ENCODE measurements at places on chromosomes 4 and X.
A peak's percentile ranks its signal among the peaks of the same experiment; 100 is the strongest.

- H3K36me3 ChIP-seq: no peaks in the 10 kb centered on the region
- no peak overlapping the region for H3K27ac ChIP-seq
- no peaks in the 10 kb centered on the region for H3K4me1 ChIP-seq
- ATAC-seq: no peak
These were observed 397.5 kb upstream of the PPP1R2C start for GRCh38 chrX:43175434-43175833.

- H3K27me3 ChIP-seq: no peaks in the 10 kb centered on the region
- H3K4me3 ChIP-seq: no peak overlapping the region
- no peak overlapping the region for H3K27ac ChIP-seq
- H3K4me1 ChIP-seq: peaks cover 15% of the 10 kb centered on the region
- no peak for ATAC-seq
These were observed 56.9 kb upstream of the STS start for GRCh38 chrX:7090641-7091040.

DNA sequence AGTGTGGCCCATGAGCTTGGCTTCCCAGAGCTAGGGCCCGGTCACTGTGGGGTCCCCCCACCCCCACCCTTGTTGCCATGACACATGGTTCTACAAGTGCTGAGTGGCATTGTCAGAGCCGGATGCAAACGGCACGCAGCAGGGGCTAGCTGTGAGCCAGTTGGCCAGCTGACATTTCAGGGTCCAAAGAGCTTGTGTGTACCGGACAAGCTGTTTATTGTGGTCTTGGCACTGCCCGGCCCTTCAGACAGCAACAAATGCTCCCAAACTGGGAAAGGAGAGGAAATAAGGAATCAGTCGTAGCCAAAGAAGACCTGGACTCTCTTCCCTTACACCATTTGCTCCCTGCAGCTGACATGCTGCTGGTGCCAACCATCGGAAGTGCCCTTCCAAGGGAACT is 36.8 kb downstream of the TSC22D3 start:
- H3K36me3 ChIP-seq: no peaks in the 10 kb centered on the region
- no peak overlapping the region for H3K27ac ChIP-seq
- no peaks in the 10 kb centered on the region for H3K27me3 ChIP-seq
- H3K4me1 ChIP-seq: peaks cover 4% of the 10 kb centered on the region

- H3K4me1 ChIP-seq: peaks cover 6% of the 10 kb centered on the region
- peak overlapping the region; percentile 25 for H3K27ac ChIP-seq
- H3K36me3 ChIP-seq: peaks cover 9% of the 10 kb centered on the region
- no peak for ATAC-seq
- H3K4me3 ChIP-seq: no peak overlapping the region
These were observed 60.5 kb downstream of the SEC24D start for GRCh38 chr4:118775405-118775804.

DNA sequence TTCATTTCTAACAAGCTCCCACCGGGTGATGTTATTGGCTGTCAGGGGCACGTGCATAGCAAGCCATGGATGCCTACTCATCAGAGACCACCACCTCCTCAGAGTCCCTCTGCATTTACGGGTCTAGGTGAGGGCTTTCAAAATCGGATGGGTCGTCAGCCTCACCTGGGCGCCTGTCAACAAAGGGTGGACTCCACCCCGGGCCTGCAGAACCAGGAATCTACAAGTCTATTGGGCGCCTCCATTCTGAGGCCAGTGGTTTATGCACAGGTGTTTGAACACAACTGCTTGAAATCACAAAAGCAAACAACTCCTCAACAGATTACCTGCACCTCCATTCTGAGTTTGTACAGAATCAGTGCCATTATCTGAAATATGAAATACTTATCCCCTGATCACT is 318.9 kb downstream of the PTTG2 start:
- H3K4me1 ChIP-seq: no peaks in the 10 kb centered on the region
- no peaks in the 10 kb centered on the region for H3K36me3 ChIP-seq
- no peak overlapping the region for H3K27ac ChIP-seq
- H3K4me3 ChIP-seq: no peak overlapping the region
- H3K27me3 ChIP-seq: no peaks in the 10 kb centered on the region
- no peak for ATAC-seq

DNA sequence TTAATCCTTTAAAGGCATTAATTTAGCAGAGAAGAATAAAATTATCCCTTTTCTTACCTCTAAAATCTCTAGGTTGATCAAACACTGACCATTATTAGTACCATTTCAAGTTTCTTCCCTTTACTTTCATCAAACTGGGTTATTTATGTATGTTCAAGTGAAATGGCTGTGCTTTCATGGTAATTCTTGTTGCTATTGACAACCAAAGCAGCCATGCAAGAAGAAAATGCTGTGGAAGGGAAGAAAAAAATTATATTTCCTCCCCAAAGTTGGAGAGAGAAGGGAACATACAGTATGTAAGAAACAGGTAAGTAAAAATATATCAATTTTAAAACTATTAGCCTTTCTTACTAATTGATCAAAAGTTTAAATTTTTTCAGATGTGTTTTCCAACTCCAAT is 16.2 kb downstream of the NPNT start:
- peaks cover 4% of the 10 kb centered on the region for H3K27me3 ChIP-seq
- H3K27ac ChIP-seq: no peak overlapping the region
- H3K4me3 ChIP-seq: no peak overlapping the region
- no peaks in the 10 kb centered on the region for H3K36me3 ChIP-seq
- H3K4me1 ChIP-seq: no peaks in the 10 kb centered on the region
- no peak for ATAC-seq

GRCh38 chr4:84403656-84404055 is 95.4 kb downstream of the NKX6-1 start:
- no peaks in the 10 kb centered on the region for H3K36me3 ChIP-seq
- no peak overlapping the region for H3K27ac ChIP-seq
- H3K27me3 ChIP-seq: peaks cover 13% of the 10 kb centered on the region

DNA sequence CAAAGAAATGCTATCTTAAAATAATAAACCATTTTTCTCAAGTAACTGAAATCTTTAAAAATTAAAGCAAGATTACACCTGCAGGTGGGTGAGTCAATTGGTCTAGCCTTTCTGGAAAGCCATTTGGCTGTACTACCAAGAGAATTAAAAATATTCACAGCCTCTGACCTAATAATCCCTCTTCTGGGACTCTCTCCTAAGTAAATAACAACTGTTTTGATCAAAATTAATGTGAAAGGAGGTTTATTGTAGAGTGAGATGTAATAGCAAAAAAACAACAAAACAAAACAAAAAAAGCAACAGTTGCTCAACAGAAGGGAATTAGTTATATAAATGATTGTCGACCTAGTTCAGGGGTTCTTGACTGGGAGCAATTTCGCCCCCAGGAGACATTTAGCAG is 89.0 kb downstream of the GEMIN8 start:
- no peaks in the 10 kb centered on the region for H3K4me1 ChIP-seq
- no peak for ATAC-seq
- peaks cover 27% of the 10 kb centered on the region for H3K27me3 ChIP-seq
- no peak overlapping the region for H3K27ac ChIP-seq
- H3K4me3 ChIP-seq: no peak overlapping the region
- no peaks in the 10 kb centered on the region for H3K36me3 ChIP-seq

- H3K27me3 ChIP-seq: no peaks in the 10 kb centered on the region
- H3K27ac ChIP-seq: no peak overlapping the region
- H3K36me3 ChIP-seq: no peaks in the 10 kb centered on the region
- H3K4me3 ChIP-seq: no peak overlapping the region
These were observed 94.5 kb downstream of the APBB2 start for GRCh38 chr4:41119867-41120295.

- no peak overlapping the region for H3K4me3 ChIP-seq
- H3K4me1 ChIP-seq: peaks cover 22% of the 10 kb centered on the region
- ATAC-seq: no peak
- no peaks in the 10 kb centered on the region for H3K36me3 ChIP-seq
These were observed 13.9 kb upstream of the TLR1 start for GRCh38 chr4:38818441-38818976.

DNA sequence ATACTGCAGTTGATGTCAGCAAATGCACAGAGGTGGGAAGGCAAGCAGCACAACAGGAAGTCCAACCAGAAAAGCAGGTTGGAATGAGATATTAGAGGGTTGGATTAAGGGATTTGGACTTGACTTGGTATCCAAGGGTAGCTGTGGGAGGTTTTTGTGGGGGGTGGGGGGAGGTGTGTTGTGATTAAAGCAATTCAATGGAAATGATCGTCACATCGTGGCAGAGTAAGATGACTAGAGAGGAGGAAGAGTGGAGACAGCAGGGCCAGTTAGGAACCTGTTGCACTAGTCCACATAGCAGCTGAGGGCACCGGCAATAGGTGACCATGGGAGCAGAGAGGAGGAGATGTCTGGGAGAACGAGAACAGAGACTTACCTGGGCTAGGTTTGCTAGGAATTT is 2.4 kb downstream of the SLC25A43 start:
- no peak overlapping the region for H3K27ac ChIP-seq
- H3K4me1 ChIP-seq: peaks cover 9% of the 10 kb centered on the region
- H3K4me3 ChIP-seq: no peak overlapping the region
- H3K36me3 ChIP-seq: no peaks in the 10 kb centered on the region

DNA sequence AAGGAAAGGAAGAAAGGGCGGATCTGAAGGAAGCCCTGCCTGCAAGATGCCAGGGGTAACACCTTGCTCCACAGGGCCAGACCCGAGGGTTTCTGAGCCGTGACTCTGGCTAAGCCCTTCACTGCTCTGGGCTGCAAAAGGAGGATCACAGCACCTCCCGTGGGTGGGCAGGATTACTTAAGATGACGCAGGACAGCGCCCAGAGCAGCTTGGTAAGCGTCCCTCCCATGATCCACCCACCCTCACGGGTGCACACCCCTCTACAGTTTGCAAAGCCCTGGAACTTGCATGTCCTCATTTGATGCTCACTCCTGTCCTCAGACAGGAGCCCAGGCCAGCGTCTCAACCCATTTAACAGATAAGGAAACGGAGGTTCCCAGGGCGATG is 64.9 kb downstream of the CRMP1 start:
- H3K4me3 ChIP-seq: no peak overlapping the region
- H3K4me1 ChIP-seq: no peaks in the 10 kb centered on the region
- no peaks in the 10 kb centered on the region for H3K36me3 ChIP-seq
- ATAC-seq: no peak
- H3K27ac ChIP-seq: no peak overlapping the region
- no peaks in the 10 kb centered on the region for H3K27me3 ChIP-seq

GRCh38 chr4:19982556-19982955 is 269.1 kb upstream of the SLIT2 start:
- H3K27me3 ChIP-seq: no peaks in the 10 kb centered on the region
- ATAC-seq: no peak
- no peaks in the 10 kb centered on the region for H3K36me3 ChIP-seq
- no peak overlapping the region for H3K27ac ChIP-seq

- H3K27ac ChIP-seq: no peak overlapping the region
These were observed 1862.5 kb upstream of the TENM3 start for GRCh38 chr4:180380733-180381132.

Measured in activated T-helper 17 cell treated with anti-CD3 and anti-CD28 coated beads, Interleukin-2, amount 50 U/mL, for 72 hours (primary cell).